GM23338 (cell line): ENCODE measurements at places on chromosomes 4 and X. TPM values are rescaled to one million over a fixed set of nuclear protein-coding genes. Genes with fewer than 3 reads are reported as not detected.

DNA sequence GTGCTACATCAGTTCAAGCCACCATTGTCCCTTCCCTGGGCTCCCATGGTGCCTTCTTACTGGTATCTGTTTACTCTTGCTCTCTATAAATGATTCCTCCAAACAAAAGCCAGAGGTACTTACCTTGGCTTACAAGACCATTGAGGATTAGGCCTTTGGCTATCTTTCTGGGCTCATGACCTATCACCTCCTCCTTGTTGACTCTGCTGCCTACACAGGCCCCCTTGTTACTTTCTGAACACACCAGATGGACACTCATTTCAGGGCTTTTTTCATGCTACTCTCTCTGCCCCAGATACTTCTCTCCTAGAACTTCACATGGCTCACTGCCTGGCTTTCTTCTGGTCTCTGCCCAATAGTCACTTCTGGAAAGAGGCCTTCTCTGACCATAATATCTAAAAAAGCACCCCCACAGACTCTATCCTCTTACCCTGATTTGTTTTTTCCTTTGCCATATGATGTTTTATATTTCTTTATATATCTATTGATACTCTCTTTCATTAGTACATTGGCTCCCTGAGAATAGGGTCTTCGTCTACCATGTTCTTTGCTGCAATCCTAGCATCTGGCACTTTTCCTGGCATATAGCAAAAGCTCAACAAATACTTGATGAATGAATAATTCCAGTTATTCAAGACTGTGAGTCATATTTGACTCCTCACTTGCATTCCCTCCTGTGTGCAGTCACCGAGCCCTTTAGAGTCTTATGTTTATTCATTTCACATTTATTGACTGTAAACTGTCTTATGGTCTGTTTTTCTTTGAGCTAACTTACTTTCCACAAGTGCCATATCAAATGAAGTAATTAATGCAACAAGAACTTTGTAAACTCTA lies 27.1 kb upstream of the TAPT1 start:
- H3K27me3 ChIP-seq: no peaks in the 10 kb centered on the region
- no peak overlapping the region for H3K4me3 ChIP-seq
- no peaks in the 10 kb centered on the region for H3K4me1 ChIP-seq
- no peak overlapping the region for H3K27ac ChIP-seq

DNA sequence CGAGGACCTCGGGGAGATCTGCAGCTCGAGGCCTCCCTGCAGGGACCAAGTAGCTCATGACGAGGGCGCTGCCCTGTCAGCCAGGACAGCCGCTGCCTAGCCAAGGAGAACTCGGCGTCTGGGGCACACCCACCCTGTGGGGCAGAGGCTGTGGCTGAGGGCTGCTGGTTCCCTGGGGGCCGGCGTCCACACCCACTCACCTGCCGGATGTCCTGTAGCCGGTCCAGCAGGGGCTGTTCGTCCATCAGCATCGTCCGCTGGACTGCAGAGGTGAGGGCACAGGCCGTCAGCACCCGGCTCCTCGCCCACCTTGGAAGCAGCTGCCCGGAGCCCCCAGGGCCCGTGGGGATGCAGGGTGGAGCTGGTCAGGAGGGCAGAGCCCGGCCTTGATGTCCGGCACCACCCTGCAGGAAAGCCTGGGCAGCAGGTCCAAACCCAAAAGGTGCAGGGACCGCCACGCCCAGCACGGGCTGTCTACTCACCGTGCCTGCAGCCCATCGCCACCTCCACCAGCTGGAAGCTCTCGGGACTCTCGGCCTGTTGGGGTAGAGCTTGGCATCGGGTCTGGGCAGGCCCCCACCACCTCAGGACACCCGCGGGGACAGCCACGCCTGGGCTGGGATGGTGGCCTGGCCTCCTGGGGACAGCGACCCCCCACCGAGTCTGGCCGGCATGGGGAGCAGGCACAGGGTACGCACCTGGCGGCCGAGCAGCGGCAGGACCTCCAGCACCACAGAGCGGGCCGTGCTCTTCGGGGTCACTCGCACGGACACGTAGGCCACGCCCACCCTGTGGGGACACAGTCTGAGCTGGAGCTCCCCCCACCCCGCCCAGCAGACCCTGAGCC lies 6.9 kb downstream of the DGKQ start:
- no peak for DNase-seq
- H3K27me3 ChIP-seq: peaks cover 10% of the 10 kb centered on the region; the same call in 1 of the 2 replicates
- no peaks in the 10 kb centered on the region for H3K4me1 ChIP-seq

DNA sequence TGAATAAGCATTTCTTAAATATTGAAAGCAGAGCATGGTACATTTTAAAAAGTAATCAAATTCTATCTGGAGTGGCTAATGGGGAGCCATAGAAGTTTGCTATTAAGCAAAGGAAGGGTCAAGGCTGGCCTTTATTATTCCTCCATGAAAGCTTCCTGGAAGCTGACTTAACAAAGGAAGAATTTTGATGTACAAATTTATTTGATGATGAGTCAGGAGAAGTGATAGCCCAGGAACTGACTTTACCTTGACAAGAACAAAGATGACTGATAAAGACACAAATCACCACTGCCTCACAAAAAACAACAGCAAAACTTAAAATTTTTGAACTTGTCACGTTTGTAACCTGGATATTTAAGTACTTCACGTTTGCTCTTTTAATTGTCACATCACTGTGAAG lies 872.1 kb downstream of the PCDH7 start:
- H3K27ac ChIP-seq: no peak overlapping the region
- no peak for DNase-seq
- no peaks in the 10 kb centered on the region for H3K4me1 ChIP-seq
- H3K36me3 ChIP-seq: no peaks in the 10 kb centered on the region
- no peaks in the 10 kb centered on the region for H3K27me3 ChIP-seq

GRCh38 chrX:20320461-20321159 lies 53.9 kb upstream of the RPS6KA3 start:
- no peaks in the 10 kb centered on the region for H3K36me3 ChIP-seq
- no peaks in the 10 kb centered on the region for H3K4me1 ChIP-seq
- no peak for DNase-seq
- H3K27me3 ChIP-seq: no peaks in the 10 kb centered on the region
- no peak overlapping the region for H3K27ac ChIP-seq

DNA sequence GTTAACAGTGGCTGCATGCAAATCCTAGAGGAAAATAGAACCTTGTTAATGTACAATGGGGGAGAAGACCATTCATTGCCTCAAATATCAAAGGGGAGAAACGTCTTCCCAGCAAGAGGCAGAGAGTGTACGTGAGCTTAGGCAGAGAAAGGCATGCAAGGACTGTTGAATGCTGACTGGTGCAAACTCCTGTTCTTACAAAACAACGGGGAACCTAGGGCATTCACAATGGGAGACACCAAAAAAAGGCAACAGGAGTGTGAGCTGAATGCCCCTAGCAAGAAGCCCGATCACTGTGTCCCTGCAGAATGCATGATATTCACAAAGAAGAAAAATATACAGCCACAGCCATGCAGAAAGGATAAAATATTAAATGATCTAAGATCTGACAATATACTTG lies 184.9 kb downstream of the NSUN7 start:
- no peaks in the 10 kb centered on the region for H3K27me3 ChIP-seq
- DNase-seq: peak; percentile 38
- no peaks in the 10 kb centered on the region for H3K36me3 ChIP-seq
- no peak overlapping the region for H3K4me3 ChIP-seq

- no peak for DNase-seq
- H3K4me1 ChIP-seq: peaks cover 53% of the 10 kb centered on the region
- peak overlapping the region; percentile 85; the same call in 1 of the 2 replicates for H3K27ac ChIP-seq
- no peaks in the 10 kb centered on the region for H3K27me3 ChIP-seq
Observed at GRCh38 chr4:86973668-86974067, 38.9 kb downstream of the AFF1 start.

DNA sequence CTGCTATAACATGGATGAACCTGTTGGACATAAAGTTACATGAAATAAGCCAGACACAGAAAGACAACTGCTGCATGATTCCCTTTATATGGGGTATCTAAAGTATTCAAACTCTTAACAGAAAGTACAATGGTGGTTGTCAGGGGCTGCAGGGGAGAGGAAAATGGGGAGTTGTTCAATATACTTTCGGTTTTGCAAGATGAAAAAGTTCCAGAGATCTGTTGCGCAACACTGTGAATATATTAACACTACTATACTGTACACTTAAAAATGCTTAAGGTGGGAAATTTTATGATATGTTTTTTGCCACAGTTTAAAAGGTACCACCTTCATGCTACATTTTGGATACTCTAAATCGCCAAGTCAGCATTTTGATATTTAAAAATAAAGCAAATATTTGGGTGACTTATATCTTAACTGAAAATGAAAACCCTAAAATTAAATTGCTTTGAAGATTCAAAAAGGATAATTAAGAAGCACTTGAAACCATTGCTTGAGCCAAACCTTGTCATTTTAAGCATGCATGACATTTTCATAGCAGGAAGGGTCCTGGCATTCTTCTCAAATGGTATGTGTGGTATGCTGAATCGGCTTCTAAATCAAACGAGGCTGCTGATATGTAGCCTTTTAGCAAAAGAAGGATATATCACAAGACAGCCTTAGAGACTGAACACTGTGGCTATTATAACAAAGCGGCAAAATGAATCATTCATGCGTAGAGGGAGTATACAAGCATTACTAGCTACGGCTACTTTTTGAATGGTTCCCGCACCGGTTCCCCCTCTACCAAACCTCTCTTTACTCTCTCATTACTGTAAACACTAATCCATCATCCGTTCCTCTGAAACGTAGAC lies 607.1 kb upstream of the DIPK2B start:
- H3K27me3 ChIP-seq: no peaks in the 10 kb centered on the region
- no peak overlapping the region for H3K4me3 ChIP-seq
- peak; percentile 44 for DNase-seq
- no peaks in the 10 kb centered on the region for H3K36me3 ChIP-seq
- H3K27ac ChIP-seq: peak overlapping the region; percentile 86

DNA sequence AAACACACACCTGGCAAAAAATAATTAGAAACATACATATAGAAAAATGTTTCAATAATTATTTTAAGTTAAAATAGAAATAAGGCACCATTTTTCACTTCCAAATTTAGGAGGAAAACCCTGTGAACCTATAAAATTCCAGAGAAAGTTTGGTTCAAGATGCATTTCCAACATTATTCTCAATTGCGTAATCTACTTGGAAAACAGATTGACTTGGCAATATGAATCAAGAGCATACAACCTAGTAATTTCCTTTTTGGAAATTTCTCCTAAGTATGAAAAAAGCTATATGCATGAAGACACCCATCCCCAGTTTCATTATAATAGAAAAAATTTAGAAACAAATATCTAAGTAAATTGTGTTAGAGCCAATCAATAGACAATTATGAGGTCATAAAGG lies 242.9 kb downstream of the IQCM start:
- H3K27ac ChIP-seq: no peak overlapping the region
- H3K36me3 ChIP-seq: no peaks in the 10 kb centered on the region
- DNase-seq: no peak
- no peaks in the 10 kb centered on the region for H3K27me3 ChIP-seq
- no peak overlapping the region for H3K4me3 ChIP-seq

- no peak overlapping the region for H3K4me3 ChIP-seq
- DNase-seq: no peak
- H3K27me3 ChIP-seq: no peaks in the 10 kb centered on the region
Observed at GRCh38 chr4:166195101-166195500, 322.1 kb downstream of the TLL1 start.

GRCh38 chrX:112822892-112823291 lies 17.7 kb downstream of the AMOT start:
- H3K36me3 ChIP-seq: no peaks in the 10 kb centered on the region
- no peaks in the 10 kb centered on the region for H3K27me3 ChIP-seq
- H3K4me1 ChIP-seq: no peaks in the 10 kb centered on the region
- no peak overlapping the region for H3K4me3 ChIP-seq
- peak; percentile 47 for DNase-seq

GRCh38 chr4:146283758-146284651 lies 69.7 kb downstream of the REELD1 start:
- H3K27me3 ChIP-seq: no peaks in the 10 kb centered on the region
- no peak overlapping the region for H3K4me3 ChIP-seq
- no peak overlapping the region for H3K27ac ChIP-seq
- no peaks in the 10 kb centered on the region for H3K36me3 ChIP-seq
- H3K4me1 ChIP-seq: no peaks in the 10 kb centered on the region

GRCh38 chrX:119695535-119696050 lies 2.6 kb upstream of the SEPTIN6 start:
- no peak overlapping the region for H3K27ac ChIP-seq
- peaks cover 29% of the 10 kb centered on the region for H3K27me3 ChIP-seq
- H3K4me3 ChIP-seq: peak overlapping the region; percentile 72
- peaks cover 13% of the 10 kb centered on the region for H3K4me1 ChIP-seq

GRCh38 chrX:29071525-29072320 lies 484.5 kb downstream of the IL1RAPL1 start:
- H3K27ac ChIP-seq: no peak overlapping the region
- no peaks in the 10 kb centered on the region for H3K27me3 ChIP-seq
- DNase-seq: no peak
- H3K4me3 ChIP-seq: no peak overlapping the region

- no peaks in the 10 kb centered on the region for H3K4me1 ChIP-seq
- no peaks in the 10 kb centered on the region for H3K36me3 ChIP-seq
- H3K27me3 ChIP-seq: no peaks in the 10 kb centered on the region
- no peak for DNase-seq
- no peak overlapping the region for H3K4me3 ChIP-seq
Observed at GRCh38 chr4:85556283-85556682, 81.3 kb downstream of the ARHGAP24 start.

DNA sequence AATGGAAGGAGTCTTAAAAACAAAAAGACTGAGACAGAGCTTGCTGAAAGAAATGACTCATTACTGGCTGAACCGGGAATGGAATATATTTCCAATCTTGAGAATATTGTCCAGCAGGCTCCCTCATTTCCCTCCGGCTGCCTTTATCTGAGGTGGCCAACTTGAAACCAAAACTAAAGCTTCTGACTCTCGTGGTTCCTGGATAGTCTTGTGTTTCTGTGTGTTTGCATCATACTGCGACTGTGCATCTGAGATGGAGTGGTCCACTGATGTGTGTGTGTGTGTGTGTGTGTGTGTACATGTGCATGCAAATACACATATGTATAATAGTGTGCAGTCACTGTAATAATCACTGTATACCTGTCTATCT lies 145.6 kb upstream of the SCML1 start:
- H3K4me1 ChIP-seq: no peaks in the 10 kb centered on the region
- DNase-seq: no peak
- H3K27ac ChIP-seq: no peak overlapping the region

Gene TMEM47
- polyA plus RNA-seq: 25.4 and 25.6 TPM in 2 replicates

Gene PASD1
- not detected in 2 replicates for polyA plus RNA-seq

Gene TMPRSS11B
- polyA plus RNA-seq: not detected in 2 replicates

Gene CFP
- polyA plus RNA-seq: 1.8 and 2.1 TPM in 2 replicates

Gene CXCL3
- polyA plus RNA-seq: 15.9 and 19.5 TPM in 2 replicates

Gene FHDC1
- 9.1 and 9.5 TPM in 2 replicates for polyA plus RNA-seq

Gene MAGIX
- polyA plus RNA-seq: 0.66 and 1.6 TPM in 2 replicates

Gene OTUD6A
- polyA plus RNA-seq: not detected in 2 replicates

Gene TEX28
- not detected in 2 replicates for polyA plus RNA-seq

Gene C4orf54
- polyA plus RNA-seq: 0.03 TPM in 1 of 2 replicates, not detected in the other

Gene PRR32
- not detected in 2 replicates for polyA plus RNA-seq

Gene SPANXN3
- polyA plus RNA-seq: not detected in 2 replicates

Gene GJB1
- polyA plus RNA-seq: not detected in 2 replicates

Gene TLR10
- 0.10 TPM in 1 of 2 replicates, not detected in the other for polyA plus RNA-seq

Gene SPATA4
- polyA plus RNA-seq: not detected in 2 replicates
